ENCODE measurements at places on chromosomes 2 and 18.

DNA sequence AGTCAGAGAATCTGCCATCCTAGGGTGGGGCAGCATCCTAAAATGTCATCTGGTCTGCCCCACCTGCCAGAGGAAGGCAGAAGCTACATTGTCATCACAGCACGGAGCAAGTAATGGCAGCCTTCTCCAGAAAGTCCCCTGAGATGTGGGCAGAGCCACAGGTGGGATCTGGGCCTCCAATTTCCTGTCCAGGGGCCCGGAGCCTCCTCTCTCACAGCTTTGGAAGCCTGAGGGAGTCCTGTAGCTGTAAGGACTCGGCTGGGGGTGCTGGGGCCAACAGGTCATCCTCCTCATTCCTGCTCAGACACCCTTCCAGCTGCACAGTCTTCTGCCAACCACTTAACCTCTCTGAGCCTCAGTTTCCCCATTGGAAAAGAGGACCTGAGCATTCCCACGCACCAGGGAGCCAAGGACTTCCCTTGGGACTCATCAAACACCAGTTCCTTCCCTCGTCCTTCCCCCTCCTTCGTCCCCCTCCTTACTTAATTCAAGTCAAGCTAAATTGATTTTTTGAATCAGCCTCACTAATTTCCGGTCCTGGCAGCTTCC is 48.6 kb upstream of the ID2 start:
- no peak for DNase-seq

DNA sequence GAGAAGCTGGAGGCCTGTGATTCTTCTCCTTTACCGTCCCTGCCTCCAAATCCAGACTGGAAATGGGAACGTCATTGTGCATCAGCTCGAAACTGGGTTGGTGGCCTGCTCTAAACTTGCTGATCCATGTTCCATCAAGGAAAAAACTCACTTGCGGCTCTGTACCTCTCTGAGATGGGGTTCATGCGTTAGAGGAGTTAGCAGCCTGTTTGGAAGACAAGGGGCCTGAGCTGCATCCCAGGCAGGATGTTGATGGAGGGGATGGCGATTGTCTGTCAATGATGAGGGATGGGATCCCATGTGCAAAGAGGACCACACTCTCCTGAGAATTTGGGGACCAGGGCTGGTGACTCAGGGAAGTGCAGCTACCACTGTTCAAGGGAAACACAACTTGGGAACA is 26.0 kb downstream of the TWIST2 start:
- no peak for DNase-seq

DNA sequence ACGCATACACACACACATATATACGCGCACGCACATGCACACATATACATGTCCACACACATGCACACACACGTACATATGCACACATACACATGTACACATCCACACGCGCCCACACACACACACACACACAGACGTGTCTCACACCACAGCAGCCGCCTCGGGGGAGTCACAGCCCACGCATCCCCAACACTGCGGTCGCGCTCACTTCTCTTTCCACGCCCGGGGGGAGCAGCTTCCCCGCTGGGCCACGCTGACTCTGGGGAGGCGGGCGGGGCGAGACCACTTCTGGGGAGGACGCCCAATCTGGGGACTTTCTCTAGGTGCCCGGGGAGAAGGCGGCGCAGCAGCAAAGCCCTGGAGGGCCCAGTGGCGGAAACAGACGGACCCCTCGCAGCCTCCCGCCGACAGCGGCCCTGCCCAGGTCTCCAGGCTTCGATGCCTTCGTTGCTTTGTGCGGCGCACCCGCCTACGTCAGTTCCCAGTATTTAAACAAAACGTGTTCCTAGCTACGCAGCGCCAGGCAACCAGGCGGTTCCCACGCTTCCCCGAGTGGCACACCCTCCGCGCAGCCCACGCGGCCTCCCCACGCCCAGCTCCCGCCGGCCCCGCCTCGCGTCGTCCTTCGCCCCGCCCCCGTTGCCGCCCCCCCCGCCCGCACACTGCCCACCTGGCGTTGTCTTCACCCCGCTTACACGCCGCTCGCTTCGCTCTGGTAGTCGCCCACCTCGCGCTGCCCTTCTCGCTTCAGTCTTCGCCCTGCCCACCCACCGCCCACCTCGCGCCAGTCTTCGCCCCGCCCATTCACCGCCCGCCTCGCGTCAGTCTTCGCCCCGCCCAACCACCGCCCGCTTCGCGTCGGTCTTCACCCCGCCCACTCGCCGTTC is 810 bp upstream of the RBFA start:
- DNase-seq, result no peak

DNA sequence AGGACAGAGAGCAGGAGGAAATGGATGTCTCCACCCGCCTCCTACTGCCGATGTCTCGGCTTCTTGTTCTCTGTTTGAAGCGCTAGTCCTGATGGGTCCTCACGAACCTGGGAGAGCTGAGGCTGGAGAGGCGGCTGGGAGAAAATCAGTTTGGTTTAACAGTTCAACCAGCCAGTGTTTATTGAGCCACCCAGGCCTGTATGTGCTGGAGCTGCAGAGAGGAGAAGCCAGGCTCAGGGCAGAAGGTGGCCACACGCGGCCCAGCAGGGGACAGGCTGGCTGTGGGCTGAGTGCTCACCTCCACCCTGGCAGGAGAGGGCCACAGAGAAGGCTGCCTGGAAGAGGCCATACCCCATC is 202.1 kb downstream of the CYP26B1 start:
- DNase-seq, result no peak

- DNase-seq, result no peak
Observed at GRCh38 chr2:14544247-14544646, 88.3 kb upstream of the LRATD1 start.

Measured in right cardiac atrium (tissue), 5 donors.